Natural killer cell treated with Interleukin-12 subunit alpha and Interleukin-12 subunit beta and Interleukin-15 and Interleukin-18, amount 100 ng/mL, for 72 hours (primary cell): ENCODE measurements at places on chromosomes 16 and 17. TPM values are rescaled to one million over a fixed set of nuclear protein-coding genes. Genes with fewer than 3 reads are reported as not detected.
A peak's percentile ranks its signal among the peaks of the same experiment; 100 is the strongest.

DNA sequence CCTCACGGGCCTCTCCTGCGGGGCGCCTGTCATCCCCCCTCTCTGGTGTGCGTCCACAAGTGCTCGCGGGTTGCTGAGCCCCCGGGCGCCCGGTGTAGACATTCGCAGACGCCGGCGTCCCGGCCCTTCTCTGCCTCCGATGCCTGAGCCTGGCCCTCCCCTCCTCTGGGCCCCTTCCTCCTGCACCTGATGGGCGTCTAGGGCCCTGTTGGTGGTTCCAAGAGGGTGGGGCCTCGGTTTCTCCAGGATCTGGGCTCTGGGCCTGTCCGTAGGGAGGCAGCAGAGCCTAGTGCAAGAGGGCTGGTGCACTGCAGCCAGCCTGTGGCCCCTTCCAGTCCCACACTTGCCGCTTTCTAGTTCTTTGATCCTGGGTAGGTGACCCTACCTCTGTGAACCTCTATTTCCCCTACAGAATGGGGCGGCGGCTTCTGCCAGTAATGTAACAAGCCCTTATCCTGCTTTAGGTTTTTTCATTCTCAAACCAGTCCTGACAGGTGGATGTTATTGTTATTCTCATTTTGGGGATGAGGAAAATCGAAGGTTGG, 623 bp downstream of the E4F1 start:
- peak overlapping the region; percentile 84 for H3K4me3 ChIP-seq
- H3K36me3 ChIP-seq: no peaks in the 10 kb centered on the region
- no peaks in the 10 kb centered on the region for H3K27me3 ChIP-seq
- no peak for DNase-seq
- peaks cover 20% of the 10 kb centered on the region for H3K4me1 ChIP-seq
- peak overlapping the region; percentile 72 for H3K27ac ChIP-seq

DNA sequence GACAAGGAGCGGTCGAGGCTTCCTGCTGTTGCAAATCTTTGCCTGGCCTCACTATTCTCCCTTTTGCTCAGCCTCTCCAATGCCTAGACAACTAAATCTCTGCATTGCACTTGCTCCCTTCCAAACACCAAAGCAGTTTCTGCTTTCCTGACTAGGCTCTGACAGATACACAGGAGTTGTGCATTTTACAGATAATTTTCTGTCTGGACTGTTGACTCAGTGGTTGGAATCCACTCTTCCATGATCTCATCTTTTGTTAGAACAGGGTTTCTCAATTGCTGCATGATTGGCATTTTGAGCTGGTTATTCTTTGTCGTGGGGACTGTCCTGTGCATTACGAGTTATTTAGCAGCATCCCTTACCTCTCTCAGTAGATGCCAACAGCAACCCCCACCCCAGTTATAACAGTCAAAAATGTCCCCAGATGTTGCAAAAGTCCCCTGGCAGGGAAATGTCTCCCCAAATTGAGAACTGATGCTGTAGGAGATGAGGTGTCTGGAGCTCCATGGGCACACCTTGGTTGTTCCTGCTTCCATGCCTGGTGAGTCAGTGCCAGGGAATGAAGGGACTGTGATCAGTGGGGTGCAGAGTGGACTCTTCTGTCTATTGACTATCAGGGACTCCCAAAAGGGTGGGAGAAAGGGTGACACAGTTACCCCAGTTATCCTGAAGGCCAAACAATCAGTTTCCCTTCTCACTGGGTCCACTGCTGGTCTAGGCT, 557.4 kb upstream of the PSMD7 start:
- H3K4me1 ChIP-seq: no peaks in the 10 kb centered on the region
- no peak overlapping the region for H3K27ac ChIP-seq
- no peaks in the 10 kb centered on the region for H3K27me3 ChIP-seq
- H3K36me3 ChIP-seq: no peaks in the 10 kb centered on the region
- no peak for DNase-seq

Gene OR2C1
- not detected for total RNA-seq

GRCh38 chr17:65259281-65259680, 122.1 kb downstream of the RGS9 start:
- no peak overlapping the region for H3K4me3 ChIP-seq
- H3K27ac ChIP-seq: no peak overlapping the region

GRCh38 chr16:57360321-57360935, 1.8 kb downstream of the CCL22 start:
- H3K4me3 ChIP-seq: no peak overlapping the region
- no peaks in the 10 kb centered on the region for H3K36me3 ChIP-seq
- H3K27me3 ChIP-seq: peaks cover 8% of the 10 kb centered on the region
- DNase-seq: no peak
- H3K4me1 ChIP-seq: no peaks in the 10 kb centered on the region
- no peak overlapping the region for H3K27ac ChIP-seq

- peaks cover 10% of the 10 kb centered on the region for H3K36me3 ChIP-seq
- no peaks in the 10 kb centered on the region for H3K27me3 ChIP-seq
- peaks cover 9% of the 10 kb centered on the region for H3K4me1 ChIP-seq
- no peak for DNase-seq
Measured at GRCh38 chr17:2511138-2511461, 588 bp downstream of the METTL16 start.

Gene SLC35G6
- not detected for total RNA-seq

Gene PCGF2
- not detected for total RNA-seq

GRCh38 chr17:34166352-34166751, 88.7 kb upstream of the CCL2 start:
- no peak for DNase-seq
- H3K27me3 ChIP-seq: peaks cover 24% of the 10 kb centered on the region
- no peak overlapping the region for H3K27ac ChIP-seq
- H3K4me3 ChIP-seq: no peak overlapping the region
- peaks cover 7% of the 10 kb centered on the region for H3K4me1 ChIP-seq
- no peaks in the 10 kb centered on the region for H3K36me3 ChIP-seq

Gene MSLN
- total RNA-seq: not detected

Gene NAA60
- 60.0 TPM for total RNA-seq

DNA sequence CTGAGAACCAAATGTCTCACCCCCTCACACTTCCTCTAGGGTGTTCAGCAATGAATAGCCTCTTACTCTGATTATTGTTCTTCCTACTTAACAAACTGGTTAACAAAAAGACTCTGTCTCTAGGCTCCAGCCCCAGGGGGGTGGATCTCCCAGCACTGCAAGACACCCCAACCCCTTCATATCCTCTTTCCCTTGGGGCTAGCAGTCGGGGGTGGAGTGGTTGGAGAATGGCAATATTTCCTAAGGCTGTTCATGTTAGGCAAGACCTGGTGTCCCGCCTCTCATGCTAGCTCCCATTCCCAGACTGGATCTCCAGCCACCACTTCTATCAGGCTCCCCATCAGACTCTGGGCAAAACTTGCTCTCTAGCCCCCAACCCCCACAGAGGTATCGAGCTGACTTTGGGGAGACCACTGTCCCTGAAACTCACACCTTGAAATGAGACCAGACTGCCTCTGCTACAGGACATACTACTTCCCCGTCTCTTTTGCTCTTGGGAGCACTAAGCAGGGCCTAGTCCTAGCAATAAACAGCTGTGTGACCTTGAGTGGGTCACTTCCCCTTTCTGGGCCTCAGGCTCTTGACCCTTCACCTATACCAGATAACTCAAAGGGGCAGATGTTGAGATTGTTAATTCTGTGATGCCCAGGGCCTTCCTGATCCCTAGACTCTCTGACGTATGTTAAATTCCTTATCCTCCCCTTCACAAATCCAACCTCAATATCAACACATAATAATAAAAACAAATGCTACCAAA, 2.4 kb downstream of the SLC25A35 start:
- no peak overlapping the region for H3K27ac ChIP-seq
- peaks cover 37% of the 10 kb centered on the region for H3K4me1 ChIP-seq
- H3K36me3 ChIP-seq: no peaks in the 10 kb centered on the region

Gene TCAP
- 2.1 TPM for total RNA-seq

GRCh38 chr16:86671486-86672178, 93.3 kb downstream of the FOXL1 start:
- no peaks in the 10 kb centered on the region for H3K27me3 ChIP-seq
- H3K36me3 ChIP-seq: no peaks in the 10 kb centered on the region
- no peak overlapping the region for H3K4me3 ChIP-seq
- no peak for DNase-seq

DNA sequence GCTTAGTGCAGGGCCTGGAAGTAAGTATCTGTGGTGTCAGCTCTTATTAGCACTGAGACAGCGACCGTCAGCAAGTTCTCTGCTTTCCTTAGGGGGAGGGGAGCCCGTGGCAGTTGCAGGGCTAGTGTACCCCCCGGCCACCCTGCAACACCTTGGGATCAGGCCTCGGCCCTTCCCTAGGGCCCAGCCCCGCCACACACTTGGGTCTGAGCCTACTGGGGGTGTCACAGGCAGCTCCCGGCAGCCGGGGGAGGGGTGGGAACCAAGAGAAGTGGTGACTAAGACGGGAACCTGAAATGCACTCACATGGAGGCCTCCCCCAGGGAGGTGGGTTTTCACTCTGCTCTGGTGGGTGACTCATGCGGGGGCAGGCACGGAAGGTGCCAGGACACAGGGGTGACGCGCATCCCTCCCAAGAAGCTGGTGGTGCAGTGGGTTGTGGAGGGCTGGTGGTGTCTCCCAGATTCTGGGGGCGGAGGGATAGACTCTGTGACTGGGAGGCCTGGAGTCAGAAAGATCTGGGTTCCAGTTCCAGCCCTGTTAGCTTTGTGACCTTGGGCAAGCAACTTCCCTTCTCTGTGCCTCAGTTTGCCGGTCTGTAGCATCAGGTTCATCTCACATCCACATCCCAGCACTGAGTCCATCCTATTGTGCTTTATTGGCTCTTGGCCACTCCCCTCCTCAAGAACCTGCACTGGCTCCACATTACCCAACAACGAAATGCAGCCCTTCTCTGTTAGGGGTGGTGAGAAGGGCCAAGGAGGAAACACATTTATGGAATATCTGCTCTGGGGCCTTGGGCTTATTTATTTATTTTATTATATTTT, 44.5 kb downstream of the LAT start:
- peaks cover 11% of the 10 kb centered on the region for H3K4me1 ChIP-seq
- DNase-seq: peak; percentile 69
- H3K27me3 ChIP-seq: no peaks in the 10 kb centered on the region
- H3K36me3 ChIP-seq: no peaks in the 10 kb centered on the region

DNA sequence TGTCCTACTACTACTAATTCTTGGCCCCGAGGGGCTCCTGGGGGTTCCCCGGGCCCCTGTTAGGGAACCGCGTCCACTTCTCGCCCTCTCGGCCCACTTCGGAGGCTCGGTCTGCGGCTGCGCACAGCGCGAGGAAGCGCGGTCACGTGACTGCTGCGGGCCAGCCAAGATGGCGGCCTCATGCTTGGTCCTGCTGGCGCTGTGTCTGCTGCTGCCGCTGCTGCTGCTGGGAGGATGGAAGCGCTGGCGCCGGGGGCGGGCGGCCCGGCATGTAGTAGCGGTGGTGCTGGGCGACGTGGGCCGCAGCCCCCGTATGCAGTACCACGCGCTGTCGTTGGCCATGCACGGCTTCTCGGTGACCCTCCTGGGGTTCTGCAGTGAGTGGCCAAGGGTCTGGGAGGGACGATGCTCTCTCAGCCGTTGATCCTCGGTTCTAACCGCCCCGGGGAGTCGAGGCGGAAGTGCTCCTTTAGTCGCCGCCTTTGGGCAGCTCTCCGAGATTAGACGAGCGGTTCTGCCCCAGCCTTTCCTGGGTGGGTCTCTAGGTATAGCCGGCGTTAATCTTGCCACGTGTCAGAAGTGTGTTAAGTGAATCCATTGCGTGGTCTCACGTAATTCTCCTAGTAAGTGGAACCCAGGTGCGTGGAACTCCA, at the start of gene ALG1:
Gene ALG1, plus strand, starts transcription at position 163 of the 653 bp plus-strand sequence. Its CDS starts 7 bp downstream, at position 170.
- H3K36me3 ChIP-seq: peaks cover 5% of the 10 kb centered on the region
- H3K27ac ChIP-seq: peak within 1 kb of the TSS; percentile 99
- peak; percentile 92 for DNase-seq
- H3K4me1 ChIP-seq: peaks cover 23% of the 10 kb centered on the region
- peak within 1 kb of the TSS; percentile 91 for H3K4me3 ChIP-seq
- H3K27me3 ChIP-seq: no peaks in the 10 kb centered on the region

Gene WWP2
- total RNA-seq: 82.8 TPM

GRCh38 chr17:48502901-48503300, 27.9 kb downstream of the HOXB1 start:
- H3K27me3 ChIP-seq: no peaks in the 10 kb centered on the region
- no peak overlapping the region for H3K4me3 ChIP-seq
- no peak for DNase-seq
- H3K36me3 ChIP-seq: no peaks in the 10 kb centered on the region
- no peak overlapping the region for H3K27ac ChIP-seq

Gene PRAC1
- not detected for total RNA-seq

Gene KRT24
- not detected for total RNA-seq

Gene HSPB9
- not detected for total RNA-seq

GRCh38 chr17:61202564-61202963, 197.1 kb upstream of the TBX2 start:
- peaks cover 4% of the 10 kb centered on the region for H3K4me1 ChIP-seq
- no peak overlapping the region for H3K27ac ChIP-seq
- H3K36me3 ChIP-seq: no peaks in the 10 kb centered on the region
- H3K27me3 ChIP-seq: no peaks in the 10 kb centered on the region
- H3K4me3 ChIP-seq: no peak overlapping the region
- no peak for DNase-seq

DNA sequence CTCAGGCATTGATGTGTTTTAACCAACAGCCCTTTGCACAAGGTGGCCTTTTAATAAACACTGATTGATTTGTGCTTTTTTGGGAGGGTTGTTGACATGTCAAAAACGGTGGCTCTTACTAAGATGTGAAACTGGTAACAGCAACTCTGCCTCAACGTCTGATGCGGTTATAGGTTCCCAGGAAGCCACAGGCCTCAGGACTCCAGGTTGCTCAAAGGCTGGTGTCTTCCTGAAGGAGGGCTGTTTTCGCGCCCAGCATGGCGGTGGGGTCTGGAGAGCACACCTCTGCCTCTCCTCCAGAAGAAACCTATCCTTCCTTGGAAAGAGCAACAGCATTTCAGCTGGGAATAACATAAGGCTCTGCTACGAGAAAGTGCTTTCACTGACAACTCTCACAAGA, 187.5 kb downstream of the IRF8 start:
- H3K27ac ChIP-seq: no peak overlapping the region
- no peak for DNase-seq
- H3K27me3 ChIP-seq: no peaks in the 10 kb centered on the region
- no peaks in the 10 kb centered on the region for H3K4me1 ChIP-seq

- no peaks in the 10 kb centered on the region for H3K36me3 ChIP-seq
- no peak overlapping the region for H3K4me3 ChIP-seq
- H3K27me3 ChIP-seq: peaks cover 4% of the 10 kb centered on the region
- H3K4me1 ChIP-seq: peaks cover 13% of the 10 kb centered on the region
Measured at GRCh38 chr17:37485938-37486570, 3.6 kb upstream of the DUSP14 start.
